ENCODE measurements at places on chromosomes 5 and 9. TPM values are rescaled to one million over a fixed set of nuclear protein-coding genes. Genes with fewer than 3 reads are reported as not detected.

DNA sequence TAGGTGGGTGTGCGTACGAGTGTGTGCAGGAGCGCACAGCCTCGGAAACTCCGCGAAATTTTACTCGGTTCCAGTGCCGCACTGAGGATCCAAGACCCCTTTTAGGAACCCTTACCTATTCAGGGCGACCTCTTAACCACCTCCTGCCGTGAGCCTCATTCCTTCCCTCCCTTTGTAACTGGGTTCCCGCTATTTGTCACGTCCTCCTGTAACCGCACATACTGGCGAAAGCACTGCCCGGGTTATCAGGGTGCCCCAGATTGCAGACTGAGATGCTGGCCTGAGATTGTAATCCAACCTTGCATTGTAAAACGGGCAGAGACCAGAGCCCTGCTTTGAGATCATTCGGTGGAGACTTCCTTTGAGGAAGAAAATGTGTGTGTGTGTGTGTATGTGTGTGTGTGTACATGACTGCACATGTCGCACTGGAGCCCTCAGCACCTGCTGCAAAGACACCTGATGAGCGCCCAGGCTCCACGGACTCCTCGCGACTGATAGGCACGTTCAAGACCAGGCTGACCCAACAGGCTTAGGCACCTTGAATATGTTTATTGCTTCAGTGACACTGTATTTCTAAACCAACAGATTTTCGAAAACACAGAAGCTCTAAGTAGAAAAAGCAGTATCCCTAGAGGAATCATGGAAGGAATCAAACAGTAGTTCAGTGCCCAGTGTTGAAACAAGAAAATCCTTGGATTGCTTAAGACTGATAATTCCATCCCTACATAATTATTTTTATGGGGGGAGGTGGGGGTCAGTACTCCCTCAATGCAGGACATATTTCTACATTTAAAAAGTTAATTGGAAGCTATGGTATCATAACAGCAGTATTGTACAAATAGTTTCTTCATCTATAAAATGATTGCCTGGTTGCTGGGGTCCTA, 86.5 kb upstream of the TNFAIP8 start:
- no peak for DNase-seq

The ABLIM3 gene
- polyA plus RNA-seq: 1.0 TPM

DNA sequence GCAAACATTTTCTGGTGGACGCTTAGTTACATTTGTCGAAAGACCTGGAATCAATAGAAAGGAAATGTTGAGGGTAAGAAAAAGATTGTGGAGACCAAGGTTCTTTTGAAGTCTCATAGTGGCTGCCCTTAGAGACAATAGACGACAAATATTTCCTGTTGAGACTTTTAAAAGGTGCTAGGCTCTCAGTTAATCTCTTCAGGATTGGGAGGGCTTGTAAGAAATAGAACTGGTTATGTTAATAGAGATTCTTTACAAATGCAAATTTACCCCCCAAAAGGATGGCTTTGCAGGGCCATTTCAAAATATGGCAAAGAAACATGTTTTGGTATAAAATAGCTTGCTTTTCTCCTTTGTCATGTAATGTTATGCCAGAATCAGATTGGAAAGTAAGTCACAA, 428.2 kb upstream of the CTNND2 start:
- DNase-seq: no peak

GRCh38 chr5:83093692-83094091, 16.3 kb downstream of the XRCC4 start:
- no peak for DNase-seq

The DEPDC1B gene
- 30.6 TPM for polyA plus RNA-seq

GRCh38 chr5:161925960-161926359, 78.0 kb downstream of the GABRA1 start:
- no peak for DNase-seq

The DCP2 gene
- polyA plus RNA-seq: 30.6 TPM

- DNase-seq: no peak
Observed at GRCh38 chr5:41648996-41649395, 138.6 kb upstream of the PLCXD3 start.

- no peak for DNase-seq
Observed at GRCh38 chr5:58898006-58898405, 315.1 kb downstream of the RAB3C start.

- no peak for DNase-seq
Observed at GRCh38 chr9:128946571-128947276, 679 bp downstream of the DOLK start.

- DNase-seq: no peak
Observed at GRCh38 chr5:45037927-45038326, 229.2 kb downstream of the MRPS30 start.

GRCh38 chr5:10478436-10478835, 36.8 kb downstream of the ROPN1L start:
- no peak for DNase-seq

The PHYHD1 gene
- polyA plus RNA-seq: 59.6 TPM

DNA sequence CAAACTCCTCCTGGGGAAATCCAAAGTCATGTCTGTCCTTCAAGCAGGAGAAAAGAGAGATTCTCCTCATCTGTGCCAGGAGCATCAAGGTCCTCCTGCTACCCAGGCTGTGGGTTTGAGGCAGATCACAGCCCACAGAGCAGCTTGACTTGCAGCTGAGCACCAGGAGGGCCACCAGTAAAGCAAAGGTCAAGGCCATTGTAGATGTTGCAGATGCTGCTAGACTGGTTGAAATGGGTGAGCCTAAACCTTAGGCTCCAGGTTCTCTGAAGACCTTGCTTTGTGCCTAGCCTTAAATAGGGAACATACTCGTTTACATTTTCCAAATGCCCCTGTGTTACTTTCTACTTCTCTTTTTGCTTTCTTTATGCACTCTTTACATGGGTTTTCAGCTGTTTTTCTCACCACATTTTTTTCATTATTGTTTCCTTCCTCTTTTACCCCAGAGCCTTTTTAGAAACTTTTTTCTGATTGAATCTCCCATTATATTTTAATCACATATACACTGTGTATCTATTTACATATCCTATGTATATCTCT, at the start of gene IFNA2:
TSS of gene IFNA2 (minus strand) at position 268 of the 540 bp plus-strand sequence. CDS start at position 199, 69 bp downstream.
- no peak for DNase-seq

DNA sequence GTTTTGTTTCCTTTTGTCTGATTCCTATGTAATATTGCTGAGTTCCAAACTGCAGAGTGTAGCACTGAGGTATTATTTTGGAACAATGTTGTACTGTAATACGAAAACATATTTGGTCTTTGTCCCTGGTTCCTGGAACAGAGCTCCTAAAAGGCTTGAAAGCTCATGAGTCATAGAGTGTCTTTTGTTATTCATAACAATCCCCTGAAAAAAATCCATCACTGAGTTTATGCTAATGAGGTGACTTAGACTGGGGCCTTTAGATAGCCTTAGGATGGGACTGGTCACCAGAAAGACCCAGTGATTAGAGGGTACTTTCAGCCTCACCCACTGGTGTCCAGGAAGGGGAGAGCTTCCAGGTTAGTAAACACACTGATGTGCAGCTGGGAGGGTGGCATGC, 132.7 kb upstream of the POU5F2 start:
- DNase-seq: no peak

DNA sequence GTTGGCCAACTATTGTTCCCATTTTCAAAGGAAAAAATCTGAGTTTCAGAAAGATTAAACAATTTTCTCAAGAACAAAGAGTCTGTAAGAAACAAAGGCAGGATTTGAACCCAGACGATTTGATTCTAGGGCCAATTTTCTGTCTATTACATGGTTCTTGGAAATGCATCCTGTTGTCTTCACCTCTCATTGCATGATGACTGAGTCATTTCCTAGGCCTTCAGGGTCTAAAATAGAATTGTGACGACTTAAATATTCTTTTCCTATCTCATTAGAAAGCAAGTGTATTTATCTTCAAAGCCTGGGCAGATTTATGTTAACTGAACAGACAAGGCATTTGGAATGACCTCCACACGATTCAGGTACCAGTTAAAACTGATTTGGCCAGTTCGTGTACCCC, 512.9 kb downstream of the NTRK2 start:
- no peak for DNase-seq

The IFNA21 gene
- polyA plus RNA-seq: not detected

DNA sequence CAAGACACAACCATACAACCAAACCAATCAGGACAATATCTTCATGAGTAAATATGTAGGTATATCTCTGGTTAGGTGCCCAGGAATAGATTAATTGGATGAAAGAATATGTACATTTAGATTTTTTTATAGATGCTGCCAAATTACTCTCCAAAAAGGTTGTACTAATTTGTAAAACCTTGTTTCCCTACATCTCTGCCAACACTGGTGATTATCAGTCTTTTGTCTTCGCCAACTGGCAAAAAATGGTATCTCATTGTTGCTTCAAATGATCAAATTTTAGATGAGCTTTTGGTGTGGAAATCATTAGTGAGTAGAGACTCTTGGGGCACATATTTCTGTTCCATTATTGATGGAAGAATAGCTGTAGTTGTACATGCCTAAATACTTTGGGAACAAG, 90.7 kb upstream of the ELL2 start:
- DNase-seq: no peak

DNA sequence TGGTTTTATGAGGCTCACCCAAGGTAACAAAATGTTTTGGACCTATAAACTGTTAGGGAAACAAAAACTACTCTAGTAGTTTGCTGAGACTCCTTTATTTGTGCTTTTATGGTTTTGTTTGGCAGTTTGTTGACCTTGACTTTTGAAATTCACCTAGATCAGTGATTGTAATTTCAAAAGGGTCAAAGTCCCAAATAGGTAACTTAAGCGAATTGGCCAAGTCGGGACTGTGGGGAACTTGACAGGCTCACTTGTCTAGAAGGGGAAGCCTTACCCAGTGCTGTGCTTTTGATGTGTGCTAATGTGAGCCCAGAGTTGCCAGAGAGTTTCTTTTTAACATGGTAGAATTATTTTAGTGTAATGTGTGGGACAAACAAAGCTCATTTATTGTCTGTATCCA, 87.2 kb upstream of the SGCD start:
- DNase-seq: no peak

GRCh38 chr5:32265902-32266301, 46.8 kb downstream of the MTMR12 start:
- no peak for DNase-seq

The SPATA31A3 gene
- polyA plus RNA-seq: not detected

The PCDHB7 gene
- 5.7 TPM for polyA plus RNA-seq

DNA sequence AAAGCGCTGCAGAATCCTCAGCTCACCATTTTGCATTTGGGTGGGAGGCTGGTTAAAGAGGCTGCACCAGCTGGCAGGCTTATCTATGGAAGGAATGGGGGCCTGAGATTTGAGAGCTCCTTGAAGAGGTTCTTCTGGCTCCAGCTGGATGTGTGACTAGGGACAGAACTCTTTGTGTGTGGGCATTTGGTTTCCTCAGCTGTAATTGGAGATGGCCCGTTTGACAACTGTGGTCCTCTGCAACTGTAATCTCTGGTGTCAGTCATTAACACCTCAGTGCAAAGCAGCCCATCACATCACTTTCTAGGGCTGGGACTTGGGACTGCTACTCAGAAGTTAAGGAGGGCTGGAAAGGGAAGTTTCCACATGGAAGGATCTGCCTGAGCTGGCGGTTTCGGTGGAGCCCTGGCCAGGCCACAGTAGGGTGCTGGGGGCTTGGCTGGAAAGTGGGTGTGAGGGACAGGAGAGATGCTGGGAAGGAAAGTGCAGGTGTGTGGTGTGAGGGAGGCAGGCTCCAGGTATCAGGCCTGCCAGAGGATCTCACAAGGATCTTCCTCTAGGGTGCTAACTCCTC, 193.8 kb downstream of the GADD45G start:
- no peak for DNase-seq

The CATSPER3 gene
- polyA plus RNA-seq: 0.58 TPM

- no peak for DNase-seq
Observed at GRCh38 chr9:5449521-5450358, 602 bp upstream of the CD274 start.

DNA sequence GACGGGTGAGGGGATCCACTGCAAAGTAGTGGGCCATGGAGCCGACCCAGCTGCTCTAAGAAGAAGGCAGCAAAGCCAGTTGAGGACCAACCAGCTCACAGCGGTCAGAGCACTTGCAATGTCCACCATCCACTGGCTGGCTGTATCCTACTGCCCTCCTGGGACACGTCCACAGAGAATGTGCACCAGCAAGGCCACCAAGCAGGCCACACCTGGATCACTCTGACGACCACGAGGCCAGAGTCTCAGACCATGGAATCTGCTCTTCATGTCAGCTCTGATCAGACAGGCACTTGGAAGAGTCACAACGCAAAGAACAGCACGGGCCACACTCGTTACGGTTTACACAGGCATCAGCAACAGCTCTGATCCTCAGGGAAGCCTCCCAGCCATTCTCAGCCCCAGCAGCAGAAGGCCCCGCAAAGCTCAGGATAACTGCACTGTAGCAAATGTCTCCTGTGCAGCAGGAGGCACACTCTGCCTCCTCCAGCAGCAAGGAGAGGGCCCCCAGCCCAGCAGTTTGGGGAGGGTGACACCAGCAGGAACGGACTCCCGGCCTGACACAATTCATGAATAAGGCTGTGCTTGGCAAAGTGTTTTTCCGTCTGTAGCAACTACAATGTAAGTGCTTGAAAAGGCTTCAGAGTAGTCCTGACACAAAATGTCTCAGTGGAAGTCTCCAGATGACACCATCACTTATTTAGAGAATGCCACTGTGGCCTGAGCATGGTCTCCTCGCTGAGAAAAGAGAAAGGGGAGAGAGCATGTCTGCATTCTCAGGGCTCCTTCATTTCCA, 15.7 kb downstream of the SEMA4D start:
- DNase-seq: no peak

The INSL4 gene
- not detected for polyA plus RNA-seq

- no peak for DNase-seq
Observed at GRCh38 chr5:6576861-6577501, 55.9 kb downstream of the NSUN2 start.

DNA sequence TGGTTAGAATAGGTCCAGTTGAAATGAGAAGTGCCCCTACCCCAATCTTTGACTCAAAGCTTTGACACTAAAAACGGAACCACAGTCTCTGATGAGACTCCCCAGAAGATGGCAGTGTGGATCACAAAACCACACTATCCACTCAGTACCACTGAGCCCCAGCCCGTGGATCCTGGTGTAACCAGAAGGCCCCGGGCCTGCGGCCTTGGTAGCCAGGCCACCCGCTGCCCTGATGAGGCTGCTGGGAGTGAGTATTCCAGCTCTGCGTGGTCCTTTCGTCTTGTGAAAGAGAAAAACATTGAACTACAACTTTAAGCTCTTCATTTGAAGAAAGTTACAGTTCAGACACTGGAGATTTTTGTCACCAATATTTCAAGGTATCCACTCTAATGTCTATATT, 42.2 kb upstream of the FBP1 start:
- no peak for DNase-seq

The FRMPD1 gene
- polyA plus RNA-seq: 0.66 TPM

The PCDHGA4 gene
- 2.6 TPM for polyA plus RNA-seq
